ENCODE measurements at places on chromosomes 5 and 9.

DNA sequence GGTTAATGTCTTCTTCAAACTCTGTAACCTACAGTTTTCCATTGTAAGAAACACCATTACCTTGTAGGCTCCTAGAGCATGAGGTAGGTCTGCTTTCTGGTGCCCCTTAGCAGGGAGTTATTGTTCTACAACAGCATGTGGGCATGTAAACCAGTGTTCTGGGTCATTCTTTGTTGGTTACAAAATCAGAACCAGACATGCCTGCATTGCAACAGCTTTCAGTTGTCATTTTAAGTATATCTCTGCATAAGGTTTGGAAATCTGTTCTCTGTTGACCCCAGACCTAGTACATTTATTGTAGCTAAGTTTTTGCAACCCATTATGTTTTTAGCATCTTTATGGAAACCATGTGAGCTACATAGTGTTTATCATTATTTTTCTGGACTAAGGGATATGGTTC is 10.9 kb downstream of the RGMB start:
- no peak for DNase-seq

- DNase-seq = no peak
Measured at GRCh38 chr5:59041355-59041754, 458.5 kb downstream of the RAB3C start.

GRCh38 chr5:103624035-103624480 is 61.5 kb upstream of the NUDT12 start:
- DNase-seq = no peak

- DNase-seq = no peak
Measured at GRCh38 chr5:87776785-87777184, 364.1 kb upstream of the CCNH start.

- no peak for DNase-seq
Measured at GRCh38 chr9:97873425-97873824, 20.4 kb downstream of the FOXE1 start.

DNA sequence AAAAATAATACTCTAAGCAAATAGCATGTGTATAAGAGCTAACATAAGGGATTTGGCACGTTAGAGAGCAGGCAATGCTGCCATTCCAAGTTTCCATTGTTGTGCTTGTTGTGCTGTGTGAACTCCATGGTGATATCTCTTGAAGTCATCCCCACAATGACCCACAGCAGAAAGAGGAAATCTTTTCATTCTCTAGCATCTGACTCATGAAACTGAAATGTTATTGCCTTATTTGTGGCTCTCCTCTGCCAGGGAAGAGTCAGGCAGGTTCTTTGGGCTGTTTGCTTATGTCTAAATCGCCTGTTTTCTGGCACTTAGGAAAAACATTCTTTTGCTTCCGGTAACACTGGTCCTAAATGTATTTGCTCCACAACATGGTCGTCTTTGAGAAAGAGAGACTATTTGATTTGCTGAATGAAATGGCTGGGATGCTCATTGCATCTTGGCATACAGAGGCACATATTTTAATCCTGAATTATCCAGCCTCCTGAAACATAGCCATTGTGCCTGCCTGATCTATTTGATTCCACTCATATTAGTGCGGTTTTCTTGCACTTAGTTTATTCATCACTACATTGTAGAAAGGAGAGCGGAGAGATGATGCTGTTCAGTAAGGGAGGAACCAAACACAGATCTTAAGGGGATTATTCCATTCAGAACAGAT is 188.8 kb downstream of the CSNK1G3 start:
- DNase-seq = no peak

Measured in stimulated activated CD4-positive, alpha-beta T cell treated with anti-CD3 and anti-CD28 coated beads, TNF-alpha, amount 100 ng/mL, for 1 hour (primary cell).